Stimulated activated CD8-positive, alpha-beta memory T cell treated with anti-CD3 and anti-CD28 coated beads, Interleukin-7, amount 100 ng/mL, for 1 hour (primary cell): ENCODE measurements at places on chromosomes 11 and 22.

DNA sequence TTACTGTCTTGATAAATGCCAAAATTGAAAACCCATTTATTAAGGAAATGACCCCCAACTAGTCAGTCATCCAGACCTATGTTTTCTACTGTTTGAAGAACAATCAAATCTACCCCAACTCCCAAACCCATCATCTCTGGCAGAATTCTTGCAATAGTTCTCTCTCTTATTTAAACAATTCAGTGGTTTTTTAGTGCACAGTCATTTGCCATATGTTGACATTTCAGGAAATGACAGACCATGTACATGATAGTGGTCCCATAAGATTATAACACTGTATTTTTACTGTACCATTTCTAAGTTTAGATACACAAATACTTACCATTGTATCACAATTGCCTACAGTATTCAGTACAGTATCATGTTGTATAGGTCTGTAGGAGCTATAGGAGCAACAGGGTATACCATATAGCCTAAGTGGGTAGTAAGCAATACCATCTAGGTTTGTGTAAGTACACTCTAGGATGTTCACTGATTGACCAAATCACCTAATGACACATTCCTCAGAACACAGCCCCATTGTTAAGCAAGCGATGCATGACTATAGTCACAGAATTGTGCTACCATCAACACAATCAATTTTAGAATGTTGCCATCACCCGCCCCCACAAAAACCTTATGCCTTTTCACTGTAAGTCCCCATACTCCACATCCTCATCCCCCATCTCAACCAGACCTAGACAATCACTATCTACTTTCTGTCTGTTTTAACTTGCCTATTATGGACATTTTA is 41.8 kb downstream of the MMP20 start:
- DNase-seq = no peak

GRCh38 chr11:117369534-117369933 is 41.9 kb downstream of the CEP164 start:
- no peak for DNase-seq

GRCh38 chr11:65646288-65646957 is 8.5 kb downstream of the SIPA1 start:
- no peak for DNase-seq

GRCh38 chr11:60469723-60470122 is 14.1 kb downstream of the MS4A1 start:
- no peak for DNase-seq

GRCh38 chr11:115036406-115037180 is 358.3 kb downstream of the NXPE2 start:
- no peak for DNase-seq

- DNase-seq = no peak
These were observed 9.8 kb downstream of the EHBP1L1 start for GRCh38 chr11:65585396-65586246.

DNA sequence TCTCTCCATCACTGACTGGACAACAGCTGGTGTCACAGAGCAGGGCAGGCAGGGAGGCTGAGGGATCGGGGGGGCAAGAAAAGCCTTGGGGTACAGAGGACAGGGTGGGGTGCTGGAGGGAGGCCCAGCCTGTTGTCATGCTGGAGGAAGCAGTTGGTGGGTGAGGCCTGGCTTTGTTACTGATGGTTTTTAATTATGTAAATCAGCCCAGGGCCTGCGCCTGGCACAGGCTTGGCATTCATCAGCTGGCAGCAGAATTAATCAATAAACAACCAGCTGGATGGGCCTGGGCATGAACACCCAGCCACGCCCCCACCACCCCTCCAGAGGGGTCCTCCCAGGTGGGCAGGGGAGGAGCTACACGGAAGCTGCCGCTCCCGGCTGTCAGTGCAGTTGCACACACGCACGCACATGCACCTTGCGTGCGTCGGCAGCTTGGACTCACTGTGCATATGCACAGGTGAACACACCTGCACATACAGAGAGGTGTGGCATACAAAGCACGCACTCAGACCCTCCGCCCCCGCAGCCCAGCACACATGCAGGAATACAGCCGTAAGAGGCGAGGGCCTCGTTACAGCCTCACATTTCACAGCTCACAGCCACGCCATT is 21.3 kb upstream of the ELFN2 start:
- no peak for DNase-seq

DNA sequence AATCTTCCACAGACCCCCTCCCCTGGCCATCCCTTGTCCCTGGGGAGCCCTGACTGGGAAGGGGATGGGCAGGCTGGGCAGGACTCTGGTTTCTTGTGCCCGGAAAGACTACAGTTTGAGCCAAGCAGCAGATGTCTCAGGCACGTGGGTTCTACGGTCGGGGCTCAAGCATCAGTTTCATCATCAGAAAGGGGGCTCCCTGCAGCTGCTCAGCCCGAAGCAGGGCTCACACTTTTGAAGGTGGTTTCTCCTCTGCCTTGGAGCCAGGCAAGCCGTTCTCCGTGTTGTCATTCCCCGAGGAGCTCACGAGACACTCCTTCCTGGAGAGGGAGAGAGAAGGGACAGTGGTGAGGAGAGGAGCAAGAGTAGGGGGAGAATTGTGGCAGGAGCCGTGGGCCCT is 15.8 kb downstream of the SCN4B start:
- no peak for DNase-seq

DNA sequence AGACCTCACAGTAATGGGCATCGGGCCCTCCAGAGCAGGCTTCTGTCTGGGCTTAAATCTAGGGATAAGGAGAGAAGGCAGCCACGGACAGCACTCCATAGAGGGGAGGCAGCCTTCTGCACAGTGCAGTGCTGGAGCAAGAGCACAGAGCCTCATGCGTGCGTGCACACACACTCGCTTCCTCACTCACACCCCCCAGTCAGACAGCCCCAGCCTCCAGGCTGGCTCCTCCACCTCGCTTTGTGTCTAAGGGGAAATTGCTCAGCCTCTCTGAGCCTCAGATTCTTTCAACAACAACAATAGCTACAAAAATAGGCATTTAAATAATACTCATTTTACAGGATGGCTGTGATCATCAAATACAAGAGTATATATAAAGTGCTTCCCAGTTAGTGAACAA is 26.7 kb upstream of the ETS1 start:
- no peak for DNase-seq

DNA sequence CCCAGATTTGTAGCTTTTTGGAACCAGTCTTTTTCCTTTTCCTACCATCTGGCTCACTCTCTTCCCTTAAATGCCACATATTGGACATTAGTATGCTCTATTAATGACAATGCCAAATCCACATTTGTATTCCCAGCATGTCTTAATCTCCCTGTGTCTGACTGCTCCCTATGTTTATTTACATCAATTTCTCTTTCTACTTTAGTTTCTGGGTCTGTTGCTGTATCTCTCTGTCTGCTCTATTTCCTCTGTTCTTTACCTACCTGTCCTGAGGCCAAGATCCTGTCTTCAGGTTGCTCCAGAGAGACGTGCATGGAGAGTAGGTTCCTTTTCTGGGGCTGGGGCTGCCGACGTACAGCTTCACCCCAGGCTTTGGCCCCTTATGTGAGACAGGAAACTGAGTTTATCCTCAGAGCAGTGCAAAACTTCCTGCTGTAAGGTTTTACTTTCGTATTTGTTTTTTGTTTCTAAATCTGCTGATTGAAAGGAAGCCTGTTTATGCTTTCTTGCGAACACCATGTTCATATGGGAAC is 25.6 kb downstream of the OR2AG2 start:
- DNase-seq = no peak

GRCh38 chr11:7592711-7593110 is 78.9 kb downstream of the PPFIBP2 start:
- no peak for DNase-seq

- DNase-seq = peak; percentile 50
These were observed 10.2 kb downstream of the PACS1 start for GRCh38 chr11:66080055-66080817.

- DNase-seq = no peak
These were observed 563.1 kb upstream of the LUZP2 start for GRCh38 chr11:23933721-23934120.

DNA sequence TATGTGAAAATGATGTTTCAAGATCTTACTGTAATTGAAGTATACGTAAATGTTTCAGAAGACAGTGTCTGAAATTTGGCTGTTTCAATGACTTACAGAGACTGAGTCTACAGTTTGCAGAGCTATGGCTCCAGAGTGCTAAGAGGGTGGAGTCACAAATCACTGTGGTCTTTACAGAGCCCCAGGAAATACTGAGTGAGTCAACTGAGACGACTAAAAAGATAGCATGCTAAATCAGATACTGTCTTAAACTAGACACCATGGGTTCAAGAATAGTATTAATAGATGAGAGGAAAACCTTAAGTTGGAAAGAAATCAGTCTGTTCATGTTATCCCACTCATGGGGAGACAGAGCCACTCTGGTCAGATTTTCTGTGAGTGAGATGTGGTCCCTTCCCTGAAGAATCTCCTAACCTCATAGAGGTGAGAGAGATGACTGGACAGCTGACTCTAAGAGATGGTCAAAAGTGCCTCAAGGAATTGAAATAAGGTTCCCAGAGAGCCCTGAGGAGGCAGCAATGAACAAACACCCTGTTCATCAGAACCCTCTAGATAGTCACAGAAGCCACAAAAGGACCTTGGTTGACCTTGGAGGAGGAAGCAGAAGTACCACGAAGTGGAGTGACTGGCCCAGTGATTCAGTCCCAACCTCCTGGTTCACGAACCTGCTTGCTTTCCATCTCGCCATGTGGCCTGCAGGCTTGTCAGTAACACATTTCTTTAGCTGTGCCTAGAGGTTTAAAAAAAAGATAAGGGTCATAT is 30.2 kb downstream of the C11orf91 start:
- no peak for DNase-seq

GRCh38 chr22:24816806-24817205 is 10.8 kb downstream of the SGSM1 start:
- no peak for DNase-seq

DNA sequence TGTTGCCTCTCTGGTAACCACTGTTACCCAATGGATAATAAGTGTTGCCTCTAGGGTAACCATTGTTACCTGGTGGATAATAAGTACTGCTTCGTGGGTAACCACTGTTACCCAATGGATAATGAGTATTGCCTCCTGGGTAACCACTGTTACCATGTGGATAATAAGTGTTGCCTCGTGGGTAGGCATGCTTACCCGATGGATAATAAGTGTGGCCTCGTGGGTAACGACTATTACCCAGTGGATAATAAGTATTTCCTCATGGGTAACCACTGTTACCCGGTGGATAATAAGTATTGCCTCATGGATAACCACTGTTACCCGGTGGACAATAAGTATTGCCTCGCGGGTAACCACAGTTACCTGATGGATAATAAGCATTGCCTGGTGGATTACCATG is 13.8 kb upstream of the NXPE4 start:
- no peak for DNase-seq

DNA sequence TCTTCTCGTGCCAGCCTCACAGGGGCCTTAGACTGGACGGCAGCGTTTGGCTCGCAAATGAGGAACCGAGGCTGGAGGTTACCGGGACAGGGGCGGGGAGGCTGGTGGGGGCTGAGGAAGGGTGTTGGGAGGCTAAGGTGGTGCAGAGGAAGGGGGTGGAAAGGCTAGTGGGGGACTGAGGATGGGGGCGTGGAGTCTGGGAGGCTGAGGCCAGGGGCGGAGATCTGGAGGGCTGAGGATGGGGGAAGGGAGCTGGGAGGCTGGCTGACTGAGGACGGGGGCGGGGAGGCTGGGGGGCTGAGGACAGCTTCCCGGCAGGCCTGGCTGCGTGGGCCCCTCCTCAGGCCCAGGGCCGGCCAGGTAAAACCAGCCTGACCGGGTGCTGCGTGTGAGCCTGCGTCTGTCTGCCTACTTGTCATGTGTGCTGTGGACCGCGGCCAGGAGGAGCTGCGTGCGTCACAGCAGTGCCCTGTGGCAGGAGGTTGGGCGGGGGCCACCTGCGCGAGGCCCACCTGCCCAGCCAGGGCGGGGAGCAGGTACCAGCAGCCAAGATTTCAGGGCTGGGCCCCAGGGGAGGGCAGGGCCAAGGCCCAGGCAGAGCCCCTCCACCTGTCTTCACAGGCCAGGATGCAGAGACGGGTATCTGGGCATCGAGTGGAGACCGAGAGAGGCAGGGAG is 9.4 kb upstream of the PIM3 start:
- DNase-seq = no peak

- DNase-seq = no peak
These were observed 427.5 kb upstream of the CCDC90B start for GRCh38 chr11:83713708-83714107.
